ENCODE measurements at places on chromosomes 4 and X.

- DNase-seq = no peak
These were observed 75.9 kb downstream of the C4orf51 start for GRCh38 chr4:145755802-145756201.

DNA sequence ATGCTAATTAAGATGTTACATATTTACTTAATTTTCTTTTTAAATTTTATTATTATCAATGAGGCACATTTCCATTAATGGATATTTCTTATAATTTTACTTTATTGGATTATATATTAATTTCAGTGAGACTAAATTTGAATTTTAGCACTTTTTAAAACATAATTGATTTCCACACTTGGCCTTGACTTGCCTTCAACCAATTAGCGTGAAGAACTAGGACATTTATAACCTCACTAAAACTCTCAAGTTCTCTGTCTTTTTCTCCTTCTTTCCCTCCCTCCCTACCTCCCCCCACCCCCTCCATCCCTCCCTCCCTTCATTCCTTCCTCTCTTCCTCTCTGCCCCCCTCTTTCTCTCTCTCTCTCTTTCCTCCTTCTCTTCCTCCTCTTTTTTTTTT, 1618.1 kb downstream of the C4orf33 start:
- no peak for DNase-seq

GRCh38 chrX:150360331-150360730, 2.8 kb upstream of the MAMLD1 start:
- DNase-seq = no peak

DNA sequence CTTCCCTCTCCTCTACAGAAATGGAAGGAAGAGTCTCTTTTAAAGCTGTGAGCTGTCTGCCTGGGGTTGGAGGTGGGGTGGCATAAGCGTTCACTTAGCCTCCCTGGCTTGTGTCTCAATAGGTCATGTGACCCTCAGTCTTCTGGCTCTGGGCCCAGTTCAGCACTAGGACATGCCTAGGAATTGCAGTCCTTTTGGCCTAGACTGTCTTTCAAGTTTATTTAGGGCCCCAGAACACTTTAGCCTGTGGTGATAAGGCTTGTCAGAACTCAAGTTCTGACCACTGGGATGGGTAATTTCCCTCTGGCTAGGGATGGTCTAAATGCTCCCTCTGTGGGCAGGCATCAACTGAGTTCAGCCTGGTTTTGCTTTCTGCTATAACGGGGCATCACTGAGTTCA, 34.3 kb upstream of the ARMCX4 start:
- DNase-seq = no peak

DNA sequence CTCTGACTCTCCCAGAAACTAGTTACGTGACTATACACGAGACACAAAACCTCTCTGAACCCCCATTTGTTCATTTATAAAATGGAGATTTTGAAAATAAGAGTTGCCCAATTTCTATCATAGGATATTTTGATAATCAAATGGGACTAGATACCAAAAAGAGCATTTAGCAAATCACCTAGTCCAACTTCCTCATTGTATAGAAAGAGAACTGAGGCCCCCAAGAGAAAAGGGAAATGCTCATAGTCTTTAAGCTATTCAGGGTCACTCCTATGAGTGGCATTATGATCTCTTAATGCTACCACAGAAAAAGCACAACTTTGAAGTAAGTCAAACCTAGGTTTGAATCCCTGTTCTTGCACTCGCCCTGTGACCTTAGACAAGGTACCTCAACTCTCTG, 62.7 kb downstream of the BMP15 start:
- no peak for DNase-seq

GRCh38 chr4:188139671-188140070, 430 bp downstream of the TRIML1 start:
- no peak for DNase-seq

GRCh38 chr4:143251779-143252178, 67.1 kb downstream of the USP38 start:
- DNase-seq = no peak

DNA sequence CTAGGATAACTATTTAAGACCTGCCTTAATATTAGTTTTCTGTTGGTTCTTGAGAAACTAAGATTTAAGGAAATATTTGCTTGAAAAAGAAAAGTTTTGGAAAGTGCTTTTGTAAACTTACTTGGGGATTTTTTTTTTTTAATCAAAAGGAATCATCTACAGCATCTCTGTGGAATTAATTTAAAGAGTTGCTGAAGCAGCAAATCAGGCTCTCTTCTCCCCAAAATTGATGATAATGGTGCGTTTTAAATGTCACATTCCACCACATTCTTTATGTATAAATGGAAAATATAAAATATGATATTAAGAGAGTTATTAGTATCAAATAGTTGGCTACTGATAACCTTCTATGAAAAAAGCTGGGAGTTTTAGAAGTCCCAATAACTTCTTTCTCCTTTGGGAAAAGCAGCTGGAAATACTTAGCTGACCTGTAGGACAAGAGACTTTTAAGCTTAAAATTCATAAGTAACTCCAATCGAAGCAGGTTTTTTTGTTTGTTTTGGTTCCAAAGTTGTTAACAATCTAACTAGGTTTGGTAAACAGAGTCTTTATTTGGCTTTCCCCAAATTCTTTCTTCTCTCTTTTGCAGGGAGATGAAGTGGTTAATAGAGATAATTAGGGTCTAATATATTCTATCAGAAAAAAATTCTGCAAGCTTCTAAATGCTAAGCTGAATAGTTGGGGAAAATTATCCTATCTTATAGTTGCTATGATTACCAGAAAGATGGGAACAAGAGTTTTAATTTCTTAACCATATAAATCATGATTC, 4.4 kb downstream of the KLF3 start:
- no peak for DNase-seq

DNA sequence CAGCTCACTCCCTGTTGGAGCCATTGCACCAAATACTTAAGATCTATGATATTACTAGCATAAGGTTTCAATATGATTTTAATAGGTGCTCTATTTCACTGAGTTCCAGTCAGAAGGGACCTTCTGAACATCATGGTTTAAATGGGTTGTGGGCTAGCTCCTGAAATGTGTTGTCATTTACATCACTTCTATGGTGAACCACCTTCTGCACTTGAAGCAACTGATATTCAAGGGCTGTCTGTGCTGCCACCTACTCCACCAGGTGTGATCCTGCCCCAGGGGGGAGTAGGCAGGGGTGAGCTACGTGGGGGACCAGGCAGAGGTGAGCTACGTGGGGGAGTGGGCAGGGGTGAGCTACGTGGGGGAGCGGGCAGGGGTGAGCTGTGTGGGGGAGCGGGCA, 35.2 kb downstream of the RNF175 start:
- DNase-seq = no peak

- peak; percentile 33 for DNase-seq
These were observed 1.3 kb downstream of the CHST7 start for GRCh38 chrX:46574774-46575381.

- no peak for DNase-seq
These were observed 225.2 kb upstream of the LEF1 start for GRCh38 chr4:108393890-108394472.

All from activated CD4-positive, alpha-beta T cell treated with anti-CD3 and anti-CD28 coated beads, Interleukin-2, amount 50 U/mL, for 4 hours (primary cell).